Chondrocyte (in vitro differentiated cells): ENCODE measurements at places on chromosomes 7 and 10. TPM values are rescaled to one million over a fixed set of nuclear protein-coding genes. Genes with fewer than 3 reads are reported as not detected.
A peak's percentile ranks its signal among the peaks of the same experiment; 100 is the strongest.

GRCh38 chr7:100711369-100711768, 5.4 kb downstream of the POP7 start:
- H3K36me3 ChIP-seq, result peaks cover 1% of the 10 kb centered on the region
- no peak overlapping the region for H3K27ac ChIP-seq
- no peaks in the 10 kb centered on the region for H3K27me3 ChIP-seq
- H3K4me3 ChIP-seq, result no peak overlapping the region
- no peak for DNase-seq
- peaks cover 11% of the 10 kb centered on the region for H3K4me1 ChIP-seq

DNA sequence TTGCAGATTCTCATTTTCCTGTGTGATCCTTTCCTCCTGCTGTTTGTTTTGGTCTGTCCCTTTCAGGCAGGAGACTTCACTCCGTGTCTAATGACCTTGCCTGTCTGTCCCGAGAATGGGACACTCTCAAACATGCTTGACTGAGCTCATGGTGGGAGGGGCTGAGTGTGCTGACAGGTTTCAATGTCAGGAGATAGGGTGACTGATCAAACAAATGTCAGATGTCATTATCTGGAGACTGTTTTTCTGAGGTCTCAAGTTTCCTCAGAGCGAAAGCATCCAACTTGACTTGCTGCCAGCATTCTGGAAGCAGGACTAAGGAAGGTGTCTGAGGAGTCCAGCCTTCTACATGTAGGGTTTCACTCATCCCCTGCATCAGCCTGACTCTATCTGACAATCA, 228.8 kb upstream of the KIAA1217 start:
- H3K4me3 ChIP-seq, result no peak overlapping the region
- no peaks in the 10 kb centered on the region for H3K36me3 ChIP-seq
- H3K4me1 ChIP-seq, result no peaks in the 10 kb centered on the region
- no peak overlapping the region for H3K27ac ChIP-seq

DNA sequence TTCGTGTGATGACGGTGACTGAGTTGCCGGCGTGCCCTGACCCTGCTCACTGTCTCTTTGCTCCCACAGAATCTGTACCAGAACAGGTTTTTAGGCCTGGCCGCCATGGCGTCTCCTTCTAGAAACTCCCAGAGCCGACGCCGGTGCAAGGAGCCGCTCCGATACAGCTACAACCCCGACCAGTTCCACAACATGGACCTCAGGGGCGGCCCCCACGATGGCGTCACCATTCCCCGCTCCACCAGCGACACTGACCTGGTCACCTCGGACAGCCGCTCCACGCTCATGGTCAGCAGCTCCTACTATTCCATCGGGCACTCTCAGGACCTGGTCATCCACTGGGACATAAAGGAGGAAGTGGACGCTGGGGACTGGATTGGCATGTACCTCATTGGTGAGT, 199.2 kb downstream of the HECW1 start:
- no peak overlapping the region for H3K4me3 ChIP-seq
- no peaks in the 10 kb centered on the region for H3K4me1 ChIP-seq
- H3K27me3 ChIP-seq, result peaks cover 1% of the 10 kb centered on the region
- no peak overlapping the region for H3K27ac ChIP-seq
- DNase-seq, result no peak

DNA sequence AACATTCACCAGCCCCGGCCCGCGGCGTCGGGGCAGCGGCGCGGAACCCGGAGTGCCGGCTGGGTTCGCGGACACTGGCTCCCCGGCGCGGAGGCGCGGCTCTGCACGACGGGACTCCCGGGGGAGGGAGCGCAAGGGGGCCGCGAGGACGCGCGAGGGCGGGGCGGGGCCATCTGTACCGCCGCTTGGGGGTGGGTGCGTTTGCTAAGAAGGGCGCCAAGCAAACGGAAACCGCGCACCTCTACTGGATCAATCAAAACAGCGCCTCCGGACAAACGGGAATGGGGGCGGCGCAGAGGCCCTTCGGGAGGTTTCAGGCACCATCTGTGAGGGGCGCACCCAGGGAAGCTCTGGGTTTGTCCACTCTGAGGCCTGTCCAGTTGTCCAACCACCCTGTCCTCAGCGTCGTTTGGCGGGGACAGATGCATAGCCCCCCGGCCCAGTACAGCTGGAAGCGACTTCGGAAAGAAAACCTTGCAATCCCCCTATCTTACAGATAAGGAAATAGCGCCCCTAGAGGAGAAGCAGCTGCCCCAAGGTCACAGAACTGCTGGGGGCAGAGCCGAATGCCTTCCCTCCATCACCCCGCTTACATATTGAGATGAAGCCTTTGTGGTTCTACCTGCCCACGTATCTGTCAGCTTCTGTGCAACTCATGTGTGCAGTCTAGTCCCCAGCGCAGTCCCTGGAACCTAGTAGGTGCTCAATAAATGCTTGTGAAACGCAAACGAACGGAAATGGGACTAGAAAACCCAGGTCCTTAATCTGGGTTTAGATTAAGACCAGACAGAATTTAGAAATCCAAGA, 10.7 kb upstream of the SLIT1 start:
- H3K36me3 ChIP-seq, result no peaks in the 10 kb centered on the region
- H3K27me3 ChIP-seq, result peaks cover 39% of the 10 kb centered on the region
- DNase-seq, result no peak
- H3K27ac ChIP-seq, result no peak overlapping the region
- H3K4me3 ChIP-seq, result peak overlapping the region; percentile 66
- peaks cover 4% of the 10 kb centered on the region for H3K4me1 ChIP-seq

The MBL2 gene
- not detected in 3 replicates for total RNA-seq

The MASTL gene
- total RNA-seq, result 6.9 to 11.3 TPM (median 7.6 TPM) in 3 replicates
